ENCODE measurements at places on chromosomes 16 and 17.

- DNase-seq = no peak
Measured at GRCh38 chr17:8986295-8986694, 20.8 kb upstream of the PIK3R5 start.

- DNase-seq = no peak
Measured at GRCh38 chr16:83393196-83393981, 414.4 kb upstream of the HSBP1 start.

DNA sequence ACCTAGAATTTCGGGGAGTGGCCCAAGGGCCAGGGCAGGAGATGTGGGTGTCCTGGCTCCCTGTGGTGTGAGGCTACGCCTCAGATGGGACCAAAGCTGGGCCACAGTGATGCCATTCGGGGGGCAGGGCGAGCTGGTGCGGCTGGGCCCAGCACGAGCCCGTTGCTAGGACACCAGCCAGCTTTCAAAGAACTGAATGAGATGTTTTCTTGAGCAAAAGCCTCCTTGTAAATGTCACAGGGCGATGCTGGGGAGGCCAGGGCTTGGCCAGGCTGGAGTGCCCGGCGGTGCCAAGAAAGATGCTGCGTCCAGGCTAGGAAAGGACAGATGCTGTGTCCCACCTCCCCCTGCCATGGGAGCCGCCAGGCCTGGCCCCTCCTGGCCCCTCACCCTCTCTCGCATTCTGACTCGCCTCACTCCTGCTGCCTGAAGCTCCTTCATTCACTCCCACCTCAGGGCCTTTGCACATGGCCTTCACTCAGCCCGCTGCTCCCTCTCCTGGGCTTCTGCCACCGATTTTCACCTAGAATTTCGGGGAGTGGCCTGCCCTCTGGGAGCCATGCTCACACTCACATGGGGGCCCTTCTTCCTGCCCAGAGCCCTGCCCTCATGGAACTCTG lies 39.1 kb downstream of the CPNE2 start:
- DNase-seq = no peak

DNA sequence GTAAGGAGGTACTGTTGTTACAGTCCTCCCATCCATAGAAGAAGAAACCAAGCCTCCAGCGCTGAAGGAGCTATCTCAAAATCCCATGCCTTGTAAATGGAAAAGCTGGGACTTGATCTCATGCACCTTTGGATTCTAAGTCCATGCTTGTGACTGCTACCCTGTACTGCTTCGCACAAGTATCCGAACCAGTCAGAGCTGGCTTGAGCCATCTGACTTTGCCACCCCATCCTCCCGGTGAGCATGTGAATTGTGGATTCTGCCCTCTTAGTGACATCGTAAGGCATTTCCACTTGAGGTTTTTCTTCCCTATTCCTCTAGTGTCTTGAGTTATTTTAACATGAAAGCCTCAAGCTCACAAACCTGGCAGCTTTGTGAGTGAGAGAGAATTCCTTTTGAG lies 15.3 kb downstream of the MYOCD start:
- no peak for DNase-seq

- no peak for DNase-seq
Measured at GRCh38 chr17:47956791-47957590, 692 bp downstream of the PRR15L start.

DNA sequence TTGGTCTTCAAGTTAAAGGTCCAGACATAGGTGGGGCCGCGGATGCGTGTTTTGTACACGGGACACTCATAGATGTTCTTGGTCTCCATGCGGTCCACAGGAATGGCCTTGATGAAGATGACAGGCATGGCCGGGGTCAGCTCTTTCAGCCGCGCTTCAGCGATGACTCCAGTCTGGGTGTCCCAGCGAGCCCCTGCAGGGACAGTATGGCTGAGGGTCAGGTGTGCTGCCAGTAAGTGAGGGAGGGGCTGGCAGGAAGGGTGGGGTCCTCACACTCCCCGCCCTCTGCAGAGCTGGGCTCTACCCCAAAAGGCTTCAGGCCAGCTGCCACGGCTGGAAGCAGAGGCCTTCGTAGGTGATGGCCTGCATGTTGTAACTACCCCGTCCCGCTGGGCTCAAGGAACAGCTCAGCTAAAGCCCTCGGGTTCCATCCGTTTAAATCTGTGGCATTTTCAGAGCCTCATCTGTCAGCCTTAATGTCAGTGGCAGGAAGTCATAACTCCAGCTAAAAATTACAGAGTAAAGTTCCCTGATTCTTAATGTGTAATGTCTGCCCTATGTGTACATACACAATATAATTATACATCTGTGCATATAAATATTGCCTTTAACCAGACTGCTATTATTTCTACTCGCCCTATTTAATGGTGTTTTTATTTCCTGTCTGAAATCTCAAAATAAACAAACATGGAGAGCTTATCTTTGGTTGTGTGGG lies 45.7 kb downstream of the PGS1 start:
- DNase-seq = no peak

GRCh38 chr17:61452301-61453290 lies at the start of gene TBX4:
TSS of gene TBX4 (plus strand) at chr17:61452422. CDS start at chr17:61456491, 4,069 bp downstream.
- DNase-seq = no peak

DNA sequence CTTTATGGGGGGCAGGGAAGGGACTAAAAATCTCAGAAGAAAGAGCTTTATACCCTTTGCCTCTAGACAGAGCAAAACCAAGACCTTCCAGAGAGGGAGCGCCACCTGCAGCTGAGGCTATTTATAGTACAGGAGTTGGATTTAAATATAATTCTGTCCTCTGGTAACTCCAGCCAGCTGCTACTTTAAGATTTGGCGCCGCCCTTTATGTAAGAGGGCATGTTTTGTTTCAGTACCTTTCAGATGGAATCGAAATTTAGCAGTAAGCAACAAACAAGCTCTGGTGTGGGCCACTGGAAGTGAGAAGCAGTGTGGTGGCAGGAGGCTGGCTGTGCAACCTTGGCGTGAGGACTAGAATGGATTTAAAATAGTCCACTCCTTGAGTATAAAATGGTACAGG lies 5.2 kb upstream of the GUCY2D start:
- no peak for DNase-seq

DNA sequence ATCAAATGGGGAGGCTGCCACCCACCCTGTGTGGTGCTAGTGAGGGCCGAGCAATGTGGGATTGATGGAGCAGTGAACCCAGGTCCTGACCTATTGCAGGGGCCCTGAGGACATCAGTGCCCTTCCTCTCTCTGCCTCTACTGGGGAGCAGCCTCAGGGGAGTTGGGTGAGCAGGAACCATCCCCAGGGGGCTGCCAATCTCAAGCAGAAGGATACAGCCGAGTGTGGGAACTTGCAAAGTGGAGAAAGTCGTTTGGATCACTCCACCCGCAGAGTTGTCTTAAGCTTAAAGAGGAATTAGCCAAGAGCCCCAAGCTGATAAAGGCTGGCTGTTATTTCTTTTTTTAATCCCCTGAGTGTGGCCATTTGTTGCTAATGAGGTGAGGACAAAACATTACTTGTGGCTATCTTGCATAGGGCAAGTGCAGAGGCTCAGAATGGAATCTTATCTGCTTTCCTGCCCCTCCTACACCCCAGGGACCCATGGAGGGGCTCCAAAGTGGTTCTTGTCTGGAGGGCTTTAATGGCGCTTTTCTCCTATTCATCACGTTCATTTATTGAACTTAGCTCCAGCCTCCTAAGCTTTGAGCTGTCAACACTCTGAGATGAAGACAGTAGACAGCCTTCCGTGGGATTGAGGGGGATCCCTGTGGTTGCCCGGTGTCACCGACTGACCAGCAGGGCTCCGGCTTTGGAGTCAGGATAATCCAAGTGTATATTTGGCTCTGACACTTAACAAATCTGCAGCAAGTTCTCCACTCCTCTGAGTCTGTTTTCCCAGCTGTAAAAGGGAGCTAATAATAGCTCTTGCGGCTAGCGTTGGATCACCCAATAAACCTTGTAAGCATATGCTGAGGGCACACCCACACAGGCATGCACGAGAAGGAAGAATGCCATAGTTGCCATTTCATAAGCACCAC lies 45.1 kb downstream of the MYH11 start:
- DNase-seq = peak; percentile 76

DNA sequence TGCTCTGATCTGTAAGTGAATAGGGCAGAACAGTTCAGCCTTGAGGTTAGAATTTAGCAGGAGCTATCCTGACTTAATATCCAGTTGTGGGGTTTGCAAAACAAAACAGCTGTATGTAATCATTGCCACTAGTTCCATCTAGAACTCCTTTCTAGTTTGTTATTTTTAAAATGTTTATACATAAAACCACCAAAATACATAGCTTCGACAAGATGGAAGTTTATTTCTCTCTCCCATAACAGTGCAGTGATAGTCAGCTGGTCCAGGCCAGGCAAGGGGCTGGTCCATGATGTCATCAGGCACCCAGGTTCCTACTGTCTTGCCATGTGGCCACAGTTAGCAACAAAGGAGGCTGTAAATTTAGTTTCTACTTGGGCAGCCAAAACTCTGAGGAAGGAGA lies 10.5 kb upstream of the PLK1 start:
- DNase-seq = no peak

- no peak for DNase-seq
Measured at GRCh38 chr16:72921106-72921505, 126.8 kb downstream of the ZFHX3 start.

- DNase-seq = no peak
Measured at GRCh38 chr16:67425580-67425979, 5.3 kb upstream of the HSD11B2 start.

DNA sequence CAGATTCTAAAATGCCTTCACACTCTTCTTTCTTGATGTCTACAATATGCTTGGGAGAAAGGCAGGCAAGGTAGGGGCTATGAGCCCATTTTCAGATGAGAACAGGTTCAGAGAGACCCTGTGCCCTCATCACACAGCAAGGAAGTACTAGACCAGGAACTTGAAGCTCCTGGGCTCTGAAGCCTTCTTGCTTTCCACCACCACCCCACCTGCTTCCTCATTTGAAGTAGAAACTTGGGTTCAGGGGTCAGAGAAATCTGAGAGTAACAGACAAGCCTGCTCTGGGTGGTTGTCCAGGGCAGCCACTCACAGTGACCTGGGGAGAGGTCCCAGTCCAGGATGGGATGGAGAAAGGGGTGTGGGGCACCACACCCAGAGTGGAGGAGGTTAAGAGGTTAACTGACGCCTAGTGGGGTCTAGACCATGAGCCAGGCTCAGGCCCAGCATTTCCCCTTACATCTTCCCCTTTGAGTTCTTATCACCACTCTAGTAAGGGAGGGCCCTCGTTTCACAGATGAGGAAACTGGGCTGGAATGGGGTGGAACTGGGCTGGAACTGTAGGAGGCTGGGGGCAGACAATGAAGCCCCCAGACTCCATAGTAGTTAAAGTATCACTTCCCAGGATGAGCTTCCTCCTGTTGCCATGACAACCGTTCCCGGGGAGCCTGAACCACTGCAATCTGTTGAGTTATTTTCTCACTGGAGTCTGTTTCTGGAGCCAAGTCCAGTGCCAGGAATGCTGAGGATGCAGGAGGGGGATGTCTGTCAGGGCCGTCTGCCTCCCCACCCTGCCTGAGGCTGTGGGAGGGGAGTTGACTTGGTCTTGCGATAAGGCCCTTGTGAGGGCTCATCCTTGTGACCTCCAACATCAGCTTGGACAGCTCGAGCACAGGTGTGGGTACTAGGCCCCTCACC lies 16.2 kb upstream of the PHF12 start:
- no peak for DNase-seq

- no peak for DNase-seq
Measured at GRCh38 chr17:43354371-43354770, 44.4 kb upstream of the ARL4D start.

GRCh38 chr16:58236231-58236690 lies 38.4 kb upstream of the CSNK2A2 start:
- peak; percentile 57 for DNase-seq

GRCh38 chr16:73313950-73314349 lies 266.0 kb upstream of the ZFHX3 start:
- no peak for DNase-seq

DNA sequence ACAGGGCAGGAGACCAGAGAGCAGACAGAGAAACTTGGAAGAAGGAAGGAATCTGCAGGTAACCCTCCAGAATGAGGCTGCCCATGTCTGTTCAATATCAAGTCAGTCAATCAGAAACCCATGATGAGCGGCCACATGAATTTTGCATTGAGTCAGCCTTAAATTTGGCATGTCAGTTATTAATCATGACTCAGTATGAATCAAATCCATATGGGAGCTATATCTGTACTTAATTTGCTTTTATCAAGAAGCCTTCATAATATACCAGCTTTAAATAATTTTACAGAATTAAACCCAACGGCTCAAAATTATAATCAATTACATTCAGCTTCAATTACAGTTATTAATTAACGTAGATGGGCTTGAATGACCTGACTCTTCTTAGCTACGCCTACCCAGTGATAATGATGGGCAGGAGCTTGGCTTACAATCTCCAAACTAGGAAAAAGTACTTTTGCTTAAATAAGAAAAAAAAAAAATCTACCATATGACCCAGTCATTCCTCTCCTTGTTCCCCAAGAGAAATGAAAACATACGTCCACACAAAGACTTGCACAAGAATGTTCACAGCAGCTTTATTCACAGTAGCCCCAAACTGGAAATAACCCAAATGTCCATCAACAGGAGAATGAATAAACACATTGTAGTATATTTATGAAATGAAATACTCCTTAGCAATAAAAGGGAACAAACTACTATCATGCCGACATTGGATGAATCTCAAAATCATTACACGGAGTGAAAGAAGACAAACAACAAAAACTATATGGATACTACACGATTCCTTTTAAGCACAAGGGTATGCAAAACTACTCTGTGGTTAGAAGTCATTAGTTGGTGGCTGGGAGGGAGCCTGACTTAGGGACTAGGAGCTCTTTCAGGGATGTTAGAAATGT lies 48.6 kb downstream of the SLC39A11 start:
- DNase-seq = no peak

- DNase-seq = no peak
Measured at GRCh38 chr16:65306300-65306699, 184.4 kb upstream of the CDH11 start.

GRCh38 chr17:82772026-82772425 lies 20.2 kb downstream of the TBCD start:
- no peak for DNase-seq

GRCh38 chr16:2799205-2799858 lies 1.1 kb downstream of the PRSS41 start:
- no peak for DNase-seq

GRCh38 chr17:7841915-7842379 lies 7.9 kb downstream of the KDM6B start:
- peak; percentile 92 for DNase-seq

GRCh38 chr17:5260542-5260941 lies 21.5 kb upstream of the RABEP1 start:
- no peak for DNase-seq

GRCh38 chr17:41865596-41865893 lies 322 bp upstream of the KLHL11 start:
- DNase-seq = no peak

DNA sequence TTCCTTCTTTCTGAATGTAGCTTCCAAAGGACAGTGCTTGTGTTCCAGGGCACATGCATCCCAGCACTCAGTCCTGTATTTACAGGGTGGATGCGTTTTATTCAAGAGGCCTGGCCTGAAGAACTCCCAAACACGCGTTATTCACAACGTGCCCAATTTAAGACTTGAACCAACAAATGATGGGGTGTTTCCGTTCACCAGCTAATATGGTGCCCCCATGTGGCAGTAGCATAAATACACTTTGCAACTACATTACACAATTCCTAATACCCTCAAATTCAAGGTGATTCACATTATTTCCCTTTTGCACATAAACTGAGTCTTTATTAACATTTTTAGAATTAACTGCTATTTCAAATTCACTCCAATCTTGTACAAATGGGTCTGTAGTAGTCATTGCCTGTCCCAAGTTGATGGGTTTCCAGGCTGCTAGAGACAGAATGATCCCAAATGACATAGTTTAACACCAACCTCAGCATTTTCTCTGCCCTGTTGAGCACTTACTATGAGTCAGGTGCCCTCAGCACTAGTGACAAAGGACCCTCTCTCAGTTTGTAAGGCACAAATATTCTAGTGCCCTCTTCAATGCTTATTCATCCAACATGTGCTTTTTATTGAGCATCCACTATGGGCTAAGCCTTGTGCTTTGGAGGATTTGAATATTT lies 26.9 kb downstream of the HSD17B2 start:
- no peak for DNase-seq

All from LoVo (cell line).